ENCODE measurements at places on chromosomes 11 and 22.
A peak's percentile ranks its signal among the peaks of the same experiment; 100 is the strongest.

DNA sequence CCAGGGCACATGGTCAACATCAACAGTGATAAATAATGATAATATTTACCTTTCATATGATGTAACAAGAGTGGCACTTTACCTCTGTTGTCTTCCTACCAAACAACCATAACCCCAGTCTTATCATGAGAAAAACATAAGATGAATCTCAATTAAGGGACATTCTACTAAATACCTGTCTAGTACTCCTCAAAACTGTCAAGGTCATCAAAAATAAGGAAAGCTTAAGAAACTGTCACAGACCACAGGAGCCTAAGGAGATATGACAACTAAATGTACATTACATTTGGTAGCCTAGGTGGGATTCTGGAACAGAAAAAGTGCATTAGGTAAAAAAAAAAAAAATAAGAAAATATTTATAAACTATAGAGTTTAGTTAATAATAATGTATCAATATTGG is 118.1 kb downstream of the CCDC34 start:
- DNase-seq, result no peak

DNA sequence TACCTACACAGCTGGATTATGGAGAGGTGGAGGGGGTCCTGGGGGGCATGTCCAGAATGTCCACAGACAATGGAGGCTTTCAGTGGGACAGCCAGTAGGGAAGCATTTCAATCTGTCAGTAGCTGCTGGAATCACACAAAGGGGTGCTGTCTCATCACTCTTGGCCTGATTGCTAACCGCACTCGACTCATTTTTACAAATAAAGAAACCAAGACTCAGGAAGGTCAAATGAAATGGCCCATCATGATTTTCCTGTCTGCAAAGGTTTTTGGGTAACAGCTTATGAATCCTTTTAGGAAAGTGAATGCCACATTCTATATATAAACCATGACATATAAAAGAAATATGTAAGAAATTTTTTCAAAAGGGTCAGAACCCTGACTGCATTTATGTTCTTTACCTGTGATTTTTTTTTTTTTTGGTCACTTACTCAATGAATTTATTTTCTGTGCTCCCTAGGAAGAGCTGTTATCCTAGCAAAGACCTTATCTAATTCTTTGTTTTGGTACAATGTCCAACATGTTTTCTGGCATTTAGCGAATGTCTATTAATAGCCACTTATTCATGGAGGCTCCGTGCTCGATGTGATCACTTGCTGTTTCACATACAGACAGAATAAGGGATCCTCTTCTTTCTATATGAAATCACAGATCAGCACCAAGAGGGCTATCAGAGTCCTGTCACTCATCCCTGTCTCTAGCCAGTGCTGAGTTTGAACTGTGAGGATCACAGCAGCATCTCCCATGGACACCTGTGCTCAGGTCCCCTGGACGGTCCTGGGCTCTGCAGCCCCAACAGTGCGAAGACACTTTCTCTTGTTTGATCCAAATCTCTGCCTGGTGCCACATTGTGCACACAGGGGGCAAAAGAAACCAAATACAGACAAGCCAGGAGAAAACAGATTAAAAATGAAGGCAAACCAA is 979.7 kb downstream of the NTM start:
- DNase-seq, result no peak

DNA sequence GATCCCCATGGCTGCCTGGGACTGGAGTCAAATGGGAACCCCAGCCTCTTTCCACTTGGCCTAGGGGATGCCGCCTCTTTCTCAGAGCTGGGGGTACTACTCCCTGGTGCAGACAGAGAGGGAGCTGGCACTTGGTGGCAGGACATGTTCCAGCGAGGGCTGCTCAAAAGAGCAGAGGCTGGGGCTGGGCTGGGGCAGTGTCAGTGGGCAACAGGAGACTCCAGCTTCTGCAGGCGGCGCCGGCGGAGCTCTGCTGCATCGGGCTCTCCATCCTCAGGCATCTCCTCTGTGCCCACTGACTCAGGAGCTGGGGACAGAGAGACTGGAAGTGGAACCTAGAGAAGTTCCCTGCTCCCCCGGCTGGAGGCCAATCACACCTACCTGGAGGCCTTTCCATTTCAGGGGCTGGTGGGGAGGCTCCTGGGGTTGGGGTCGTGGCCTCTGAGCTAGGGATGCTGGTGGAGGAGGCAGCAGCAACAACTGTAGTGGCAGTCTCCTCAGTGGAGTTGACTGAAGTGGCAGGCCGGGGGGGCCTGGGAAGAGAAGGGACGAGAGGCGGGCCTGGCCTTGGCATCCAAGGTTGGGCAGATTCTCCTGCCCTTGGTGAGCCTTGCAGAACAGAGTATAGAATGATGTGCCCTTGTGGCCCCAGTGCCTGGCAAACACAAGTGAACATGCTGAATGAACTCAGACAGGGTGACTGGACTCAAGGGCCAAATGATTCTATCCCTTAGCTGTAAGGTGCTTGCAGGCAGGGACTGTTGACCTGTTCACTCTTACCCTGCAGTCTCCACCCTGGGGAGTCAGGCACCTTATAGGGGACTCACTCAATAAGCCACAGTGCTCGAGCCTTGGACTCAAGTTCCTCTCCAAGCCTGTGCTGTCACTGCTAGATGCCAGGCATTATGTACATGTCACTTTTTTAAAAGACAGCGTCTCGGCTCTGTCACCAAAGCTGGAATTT is 5.9 kb downstream of the SYVN1 start:
- no peak for DNase-seq

DNA sequence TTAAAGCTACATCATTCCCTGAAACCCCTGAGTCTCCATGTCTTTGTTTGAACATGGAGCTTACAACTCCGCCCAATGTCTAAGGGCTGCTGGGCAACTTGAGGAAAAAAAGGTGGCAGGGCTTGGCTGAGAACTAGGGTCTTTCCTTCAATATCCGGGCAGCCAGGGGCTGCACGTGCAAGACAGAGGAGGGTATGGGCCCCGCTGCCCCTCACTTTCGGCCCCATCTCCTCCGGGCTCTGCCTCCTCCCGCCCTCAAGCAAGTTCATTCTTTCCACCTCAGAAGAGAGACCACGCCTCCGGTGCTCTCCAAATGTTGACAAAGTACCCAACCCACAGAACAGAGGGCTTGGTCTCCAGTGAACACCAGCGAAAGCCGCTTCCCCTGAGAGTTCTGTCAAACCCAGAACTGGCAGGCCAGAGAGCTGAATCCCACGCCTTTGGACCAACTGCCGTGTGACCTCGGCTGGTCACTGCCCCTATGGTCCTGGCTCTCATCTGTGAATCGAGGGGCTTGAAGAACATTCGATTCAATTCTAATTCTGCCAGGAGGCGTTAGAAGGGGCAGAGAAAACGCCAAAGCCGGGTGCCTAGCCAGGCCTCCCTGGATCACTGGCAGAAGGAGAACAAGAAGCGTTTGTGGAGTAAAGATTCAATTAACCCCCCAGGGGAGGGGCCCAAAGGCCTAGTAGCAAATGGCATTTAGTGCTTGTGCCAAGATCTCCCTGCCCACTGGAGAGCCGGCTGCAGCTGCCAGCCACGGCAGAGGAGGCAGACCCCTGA is 7.3 kb downstream of the PDGFB start:
- DNase-seq, result no peak

DNA sequence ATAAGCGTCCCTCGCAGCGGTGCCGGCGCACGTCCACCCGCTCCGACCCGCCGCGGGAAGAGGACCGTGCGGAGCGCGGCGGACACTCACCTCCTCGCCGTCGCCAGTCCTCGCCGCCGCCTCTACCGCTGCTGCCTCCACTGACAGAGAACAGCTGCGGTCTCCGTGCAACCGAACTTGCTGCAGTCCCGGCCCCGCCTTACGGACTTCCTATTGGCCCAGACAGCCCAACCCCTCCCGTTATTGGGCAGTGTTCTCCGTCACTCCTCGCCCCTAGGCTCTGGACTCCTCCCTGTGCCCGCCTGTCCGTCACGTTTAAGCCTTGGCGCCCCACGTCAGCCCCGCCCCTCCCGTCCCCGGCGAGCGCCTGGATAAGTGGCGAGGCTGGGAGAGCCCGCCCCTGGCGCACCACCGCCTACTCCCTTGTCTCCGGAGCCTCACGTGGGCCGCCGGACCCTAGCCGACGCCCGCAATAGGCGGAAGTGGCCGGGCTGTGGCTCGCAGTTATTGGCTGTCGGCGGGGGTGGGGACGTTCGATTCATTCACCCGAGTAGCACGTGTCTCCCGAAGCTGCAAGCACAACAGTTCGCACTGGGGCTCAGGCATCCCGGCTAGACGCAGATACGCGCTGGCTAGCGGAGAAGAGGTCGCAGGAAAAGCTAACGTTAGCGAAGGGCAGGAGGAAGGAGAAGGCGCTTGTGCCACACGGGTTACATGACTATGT is at the start of gene PC:
PC (minus strand) TSS at position 152 of the 724 bp plus-strand sequence. CDS start 86,224 bp downstream, outside the sequence.
- DNase-seq, result peak; percentile 100

DNA sequence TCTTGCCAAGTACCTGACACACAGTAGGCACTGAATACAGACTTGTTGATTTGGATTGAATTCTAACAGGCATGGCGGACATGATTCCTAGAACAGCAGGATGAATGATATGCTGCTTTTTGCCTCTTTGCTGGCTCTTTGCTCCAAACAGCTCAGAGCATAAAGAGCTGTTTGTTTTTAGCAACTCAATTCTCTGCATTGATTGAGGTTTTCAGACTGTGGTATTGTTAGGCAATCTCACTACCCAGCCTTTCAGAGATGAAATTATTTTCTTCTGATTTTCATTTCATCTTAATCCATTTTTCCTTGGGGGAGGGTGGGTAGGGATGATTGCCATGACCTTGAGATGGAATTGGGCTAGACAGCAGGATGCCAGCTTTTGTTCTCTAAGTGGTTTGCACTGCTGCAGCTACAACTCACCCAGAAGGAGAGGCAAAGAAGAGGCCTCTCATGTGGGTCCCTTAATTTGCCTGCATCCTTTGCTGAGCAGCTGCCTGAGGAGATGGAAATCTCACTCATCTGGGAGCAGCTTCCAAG is 20.5 kb downstream of the COA4 start:
- DNase-seq, result no peak

DNA sequence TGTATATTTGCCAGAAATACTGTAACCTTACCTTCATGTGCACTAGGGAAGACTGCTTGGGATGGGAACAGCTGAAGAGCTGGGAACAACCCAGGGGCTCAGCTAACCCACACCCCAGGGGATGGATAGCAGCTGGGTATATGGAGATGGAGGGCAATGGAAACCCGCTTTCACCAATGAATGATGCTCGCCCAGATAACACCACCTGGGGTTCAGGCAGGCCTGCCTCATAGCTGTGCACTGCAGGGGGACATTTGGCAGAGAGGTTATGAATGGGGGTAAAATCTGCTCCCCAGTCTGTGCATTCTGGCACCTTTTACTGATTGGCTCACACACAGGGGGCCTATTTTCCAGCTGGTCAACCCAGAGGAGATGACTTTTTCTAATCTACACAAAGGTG is 170.7 kb downstream of the CHST1 start:
- DNase-seq, result no peak

DNA sequence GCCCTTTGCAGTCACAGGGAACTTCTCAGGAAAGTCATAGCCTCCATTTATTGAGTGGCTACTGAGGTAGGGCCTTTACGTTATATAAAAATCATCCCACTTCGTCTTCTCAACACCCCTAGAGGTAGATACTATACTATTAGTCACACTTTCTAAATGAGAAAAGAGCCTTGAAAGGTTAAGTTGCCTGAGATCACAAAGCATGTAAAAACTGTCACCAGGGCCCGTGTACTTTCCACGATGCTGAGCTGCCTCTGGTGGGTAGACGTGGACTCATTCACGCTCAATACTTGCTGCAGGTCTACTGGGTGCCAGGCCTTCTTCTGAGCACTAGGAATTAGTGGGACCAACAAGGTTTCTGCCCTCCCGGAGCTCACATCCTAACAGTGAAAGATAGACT is 16.3 kb downstream of the CHRDL2 start:
- DNase-seq, result no peak

- DNase-seq, result no peak
Observed at GRCh38 chr22:50688448-50688847, 15.8 kb downstream of the SHANK3 start.
